Fibroblast of upper back skin (primary cell): ENCODE measurements at places on chromosomes 4 and X.
A peak's percentile ranks its signal among the peaks of the same experiment; 100 is the strongest.

DNA sequence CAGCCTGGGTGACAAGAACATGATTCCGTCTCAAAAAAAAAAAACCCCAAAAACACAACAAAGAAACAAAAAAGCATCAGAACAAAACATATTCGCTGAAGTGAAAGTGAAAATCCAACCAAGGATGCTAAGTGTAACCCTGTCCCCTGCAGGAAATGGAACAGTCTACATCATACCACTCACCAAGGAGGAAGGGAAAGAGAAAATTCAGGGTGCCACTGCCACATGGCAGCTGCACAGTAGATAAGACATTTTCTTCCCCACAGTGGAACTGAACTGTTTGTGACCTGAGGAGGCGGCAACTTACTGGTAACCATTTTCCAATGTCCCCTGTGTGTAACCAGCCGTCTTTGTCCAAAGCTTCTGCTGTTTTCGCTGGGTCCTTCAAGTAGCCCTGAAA lies 28.2 kb upstream of the CENPU start:
- no peak for DNase-seq

DNA sequence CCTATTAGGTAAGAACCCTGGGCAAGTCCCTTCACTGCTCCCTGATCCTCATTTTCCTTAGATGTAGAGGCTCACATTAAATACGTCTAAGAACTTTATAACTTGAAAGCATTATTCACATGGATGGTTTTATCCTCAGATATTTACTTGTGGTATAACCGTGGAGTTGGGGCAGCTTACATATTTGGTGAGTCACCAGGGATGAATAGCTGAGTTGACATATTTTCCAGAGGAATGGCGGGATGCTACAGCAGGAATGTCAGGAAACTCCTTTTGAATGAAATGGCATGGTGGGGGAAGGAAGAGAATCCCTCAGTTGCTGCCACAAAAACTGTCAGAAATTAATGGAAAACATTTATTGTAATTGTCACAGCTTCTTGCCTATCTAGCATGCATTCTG lies 165.3 kb upstream of the RPS6KA3 start:
- DNase-seq: peak; percentile 82

GRCh38 chr4:107977966-107978705 lies 11.6 kb upstream of the HADH start:
- DNase-seq: no peak

GRCh38 chr4:121200795-121201472 lies 36.8 kb upstream of the TNIP3 start:
- DNase-seq: no peak

- DNase-seq: no peak
Observed at GRCh38 chrX:137052643-137053235, 18.9 kb upstream of the GPR101 start.

DNA sequence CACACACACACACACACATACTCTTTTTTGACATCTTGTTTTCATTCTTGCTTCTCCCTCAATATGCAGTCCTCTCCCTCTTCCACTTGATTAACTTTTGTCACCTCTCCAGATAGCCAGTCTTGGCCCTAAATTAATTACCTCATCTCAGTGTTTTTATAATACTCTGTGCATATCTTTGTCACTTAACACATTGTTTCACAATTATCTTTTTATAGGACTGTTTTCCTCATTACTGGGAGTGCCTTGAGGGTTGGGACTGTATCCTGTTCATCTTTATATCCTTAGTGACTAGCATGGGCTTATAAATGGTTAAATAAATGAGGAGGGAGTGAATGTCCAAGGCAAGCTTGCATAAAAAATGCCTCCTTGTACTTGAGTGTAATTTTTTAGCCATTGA lies 33.1 kb downstream of the SYNPO2 start:
- no peak for DNase-seq

DNA sequence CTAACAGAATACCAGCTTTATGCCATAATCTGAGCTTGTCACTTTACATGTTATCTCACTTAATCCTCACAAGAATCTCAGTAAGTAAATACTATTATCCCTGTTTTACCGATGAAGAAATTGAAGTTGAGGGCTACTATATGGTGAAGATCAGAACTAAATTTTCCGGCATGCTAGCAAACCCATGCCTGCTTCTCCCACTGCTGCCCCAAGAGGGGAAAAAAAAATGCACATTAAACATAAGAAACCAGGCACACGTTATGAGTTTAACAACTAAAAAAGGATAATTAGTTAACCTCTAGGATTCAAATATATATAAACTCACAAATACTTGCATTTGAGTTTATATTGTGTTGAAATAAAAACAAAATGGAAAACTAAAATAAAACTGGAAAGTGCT lies 10.8 kb downstream of the SLC10A7 start:
- no peak for DNase-seq

GRCh38 chrX:38627683-38628082 lies 66.3 kb downstream of the TSPAN7 start:
- DNase-seq: peak; percentile 0

DNA sequence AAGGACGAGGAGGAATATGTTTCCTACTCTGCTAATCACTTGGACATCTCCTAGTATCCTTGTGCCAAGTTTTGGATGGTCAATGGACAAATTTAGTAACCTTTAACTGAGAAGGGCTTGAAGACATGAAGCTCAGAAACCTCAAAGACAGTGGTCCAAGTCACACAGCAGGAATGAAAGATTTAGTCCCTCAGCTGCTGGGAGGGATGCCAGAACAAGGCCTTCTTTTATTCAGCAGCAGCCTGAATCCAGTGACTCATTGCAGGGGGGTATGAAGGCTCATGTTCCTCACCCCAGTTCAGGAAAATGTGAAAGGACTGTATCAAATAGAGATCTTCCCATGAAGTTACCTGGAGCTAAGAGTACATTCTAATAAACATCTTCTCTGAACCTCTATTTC lies 214.9 kb upstream of the UGT8 start:
- DNase-seq: peak; percentile 95

GRCh38 chrX:154738011-154738738 lies 12.7 kb downstream of the GAB3 start:
- DNase-seq: peak; percentile 77

GRCh38 chrX:120560405-120560841 lies 339 bp downstream of the CUL4B start:
- peak; percentile 34 for DNase-seq

GRCh38 chrX:104863466-104863865 lies 297.5 kb downstream of the IL1RAPL2 start:
- DNase-seq: no peak

DNA sequence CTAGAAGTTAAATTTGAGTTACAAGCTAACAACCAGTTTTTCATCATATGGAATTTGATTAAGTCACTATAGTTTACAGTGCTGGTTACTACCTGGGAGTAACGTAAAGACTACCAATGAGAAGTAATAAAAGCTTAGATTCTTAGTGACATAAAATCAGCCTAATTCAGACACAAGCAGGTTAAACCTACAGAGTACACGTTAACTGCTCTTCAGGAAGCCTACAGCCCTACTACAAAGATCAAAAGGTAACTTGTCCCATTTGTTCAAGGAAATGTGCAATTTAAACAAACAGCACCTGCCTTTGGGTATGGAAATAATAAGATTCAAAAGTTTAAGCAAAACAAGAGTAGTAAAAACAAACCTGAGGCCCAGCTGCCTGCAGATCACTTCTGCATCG lies 21.5 kb downstream of the PRSS12 start:
- no peak for DNase-seq

DNA sequence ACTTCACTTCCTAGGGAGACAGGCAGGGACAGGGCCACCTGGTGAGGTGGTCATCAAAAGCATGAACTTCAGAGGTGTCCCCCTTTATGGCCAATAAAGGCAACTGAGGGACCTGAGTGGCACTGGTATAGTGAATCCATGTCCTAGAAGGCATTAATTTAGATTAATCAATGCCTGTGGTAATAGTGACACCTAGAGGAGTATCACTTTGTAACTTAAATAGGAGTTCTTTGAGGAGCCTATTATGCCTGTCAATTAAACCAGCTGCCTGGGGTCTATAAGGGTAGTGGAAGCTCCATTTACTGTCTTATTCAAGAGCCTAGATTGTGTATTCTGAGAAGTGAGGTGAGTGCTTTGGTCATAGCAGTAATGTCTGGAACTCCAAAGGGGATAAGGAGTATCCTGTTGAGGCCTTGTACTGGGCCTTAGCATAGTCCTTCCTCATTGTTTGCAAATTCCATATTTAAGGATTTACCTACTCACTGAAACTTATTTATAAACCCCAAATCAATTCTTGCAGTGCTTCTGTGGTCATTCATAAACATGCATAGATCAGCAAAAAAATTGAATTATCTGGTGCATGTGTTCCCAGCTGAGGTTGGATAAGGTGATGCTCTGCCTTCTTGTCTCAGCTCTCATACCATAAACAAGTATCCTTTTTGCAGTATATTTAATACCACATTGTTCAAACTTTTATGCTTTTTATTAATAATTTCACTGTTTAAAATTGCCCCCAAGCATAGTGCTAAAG lies 213.8 kb upstream of the RADX start:
- DNase-seq: peak; percentile 5

DNA sequence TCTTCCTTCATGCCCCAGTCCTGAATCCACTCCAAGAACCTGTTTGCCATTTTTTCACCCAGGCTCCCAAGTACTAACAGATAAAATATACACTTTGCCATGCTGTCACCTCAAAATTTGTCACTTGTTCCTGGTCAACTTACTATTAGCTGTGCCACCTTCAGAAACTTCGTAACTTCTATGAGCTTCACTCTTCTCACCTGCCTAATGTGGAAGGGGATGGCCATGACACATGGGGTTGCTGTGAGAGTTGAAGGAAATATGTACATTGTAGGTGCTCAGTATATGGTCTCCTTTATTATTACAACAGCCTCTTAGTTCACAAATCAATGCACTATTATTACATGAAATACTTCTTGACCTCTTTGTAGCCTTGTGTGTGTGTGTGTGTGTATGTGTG lies 10.4 kb downstream of the TMSB4X start:
- DNase-seq: no peak

DNA sequence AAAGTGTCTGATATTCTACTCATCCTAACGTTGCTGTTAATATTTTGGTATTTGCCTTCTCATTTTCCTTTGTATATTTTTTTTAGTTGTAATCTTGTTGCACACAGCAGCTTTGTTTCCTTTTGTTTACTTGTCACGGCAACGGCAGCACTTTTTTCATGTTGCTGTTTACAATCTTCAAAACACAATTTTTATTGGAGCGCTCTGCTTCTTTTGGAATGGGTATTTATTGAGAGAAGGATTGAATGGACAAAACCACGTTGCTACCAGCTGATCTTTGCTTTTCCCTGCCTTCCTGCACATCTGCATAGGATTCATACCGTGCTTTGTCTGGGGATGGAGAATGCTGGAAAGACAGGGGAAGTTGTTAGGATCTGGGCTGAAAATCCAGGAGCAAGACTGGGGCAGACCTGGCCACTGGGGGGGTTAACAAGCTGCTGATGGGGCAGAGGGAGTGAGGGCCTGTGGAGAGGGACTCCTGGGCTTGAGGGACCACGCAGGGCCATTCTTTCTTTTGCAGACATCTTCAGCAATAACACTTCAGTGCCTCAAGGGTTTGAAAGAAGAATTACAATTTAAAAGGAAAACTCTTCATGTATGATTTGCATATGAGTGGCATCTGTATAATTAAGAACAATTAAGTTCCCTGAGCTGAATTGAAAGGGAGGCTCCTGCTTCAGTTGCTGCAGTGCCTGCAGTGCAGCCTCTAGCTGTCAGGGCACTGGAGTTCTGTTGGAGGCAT lies 69.8 kb downstream of the TMEM131L start:
- no peak for DNase-seq

DNA sequence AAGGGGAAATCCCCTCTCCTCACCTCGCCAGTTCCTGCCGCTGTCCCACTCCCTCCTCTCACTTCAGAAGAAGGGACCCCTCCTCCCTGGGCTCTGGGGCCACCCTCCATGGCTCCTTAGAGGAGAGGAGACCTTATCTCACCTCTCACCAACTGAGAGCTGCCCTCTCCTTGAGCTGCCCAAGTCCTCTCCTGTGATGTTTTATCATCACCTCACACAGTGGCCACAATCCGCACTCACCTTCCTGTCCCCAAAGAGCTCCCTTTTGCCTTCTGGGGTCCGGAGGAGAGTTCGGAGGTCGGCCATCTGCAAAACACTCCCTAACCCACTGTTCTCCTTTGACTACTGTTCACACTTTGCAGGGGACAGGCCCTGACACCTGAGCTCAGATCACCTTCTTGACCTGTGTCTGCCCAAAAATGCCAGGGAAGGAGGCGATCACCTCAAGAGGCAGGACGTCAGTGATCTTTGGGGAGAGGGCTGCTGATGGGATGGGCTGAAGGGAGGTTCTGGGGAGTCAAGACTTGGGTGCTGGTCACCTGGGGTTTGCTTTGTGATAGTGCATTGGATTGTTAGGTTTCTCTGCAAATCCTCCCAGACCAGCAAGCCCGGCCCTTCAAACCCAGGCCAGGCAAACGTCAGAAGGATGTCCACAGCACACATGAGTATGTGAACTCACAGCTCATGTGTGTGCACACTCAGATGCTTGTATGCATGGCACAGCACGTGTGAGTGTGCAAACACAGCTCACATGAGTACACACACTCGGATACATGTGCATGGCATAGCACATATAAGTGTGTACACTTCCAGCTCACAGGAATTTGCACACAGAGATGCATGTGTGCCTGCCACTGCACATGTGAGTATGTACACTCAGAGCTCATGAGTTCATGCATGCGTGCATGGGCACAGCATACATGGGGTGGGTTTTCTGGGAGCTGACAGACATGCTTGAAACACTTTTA lies 41.8 kb downstream of the HTRA3 start:
- DNase-seq: no peak

GRCh38 chr4:8725071-8725841 lies 132.7 kb downstream of the CPZ start:
- DNase-seq: no peak

GRCh38 chr4:33831442-33832066 lies 2412.8 kb downstream of the ARAP2 start:
- peak; percentile 73 for DNase-seq

DNA sequence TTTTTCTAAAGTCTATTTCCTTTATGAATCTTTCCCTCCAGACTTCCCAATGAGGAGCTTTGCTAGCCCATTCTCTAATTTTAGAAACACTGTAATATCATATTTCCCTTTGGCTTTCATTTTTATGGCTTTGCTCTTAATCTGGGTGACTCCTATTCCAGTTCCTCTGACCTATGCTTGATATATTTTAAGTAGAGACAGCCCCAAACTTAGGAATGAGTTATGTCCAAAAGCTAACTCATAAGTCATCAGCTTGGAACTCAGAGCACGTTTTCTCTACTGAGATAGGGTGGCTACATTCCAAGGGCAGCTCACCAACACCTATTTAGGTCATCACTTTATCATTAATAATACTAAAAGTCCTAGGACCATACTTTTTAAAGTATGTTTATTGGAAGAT lies 77.8 kb downstream of the OR13H1 start:
- peak; percentile 58 for DNase-seq

DNA sequence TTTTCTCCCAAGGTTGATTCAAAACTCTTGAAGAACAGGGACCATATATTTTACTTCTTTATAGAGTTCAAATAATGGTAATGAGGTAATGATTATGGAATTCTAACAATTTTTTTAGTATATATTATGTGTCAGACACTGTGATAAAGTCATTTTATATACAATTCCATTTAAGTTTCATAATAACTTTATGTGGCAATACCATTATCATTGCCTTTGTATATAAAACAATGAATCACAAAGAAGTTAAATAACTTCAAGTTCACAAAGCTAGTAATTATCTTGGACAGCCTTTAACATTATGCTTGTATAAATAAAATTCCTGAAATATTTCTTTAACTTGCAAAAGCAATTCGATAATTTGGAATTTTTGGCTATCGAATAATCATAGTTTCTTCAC lies 20.6 kb downstream of the MAGEC1 start:
- DNase-seq: no peak
